ENCODE measurements at places on chromosomes 11 and 22.
A peak's percentile ranks its signal among the peaks of the same experiment; 100 is the strongest.

- no peak for DNase-seq
These were observed 98.0 kb downstream of the SLC36A4 start for GRCh38 chr11:93099806-93100205.

GRCh38 chr22:25775531-25775930 is 33.5 kb downstream of the MYO18B start:
- DNase-seq = no peak

DNA sequence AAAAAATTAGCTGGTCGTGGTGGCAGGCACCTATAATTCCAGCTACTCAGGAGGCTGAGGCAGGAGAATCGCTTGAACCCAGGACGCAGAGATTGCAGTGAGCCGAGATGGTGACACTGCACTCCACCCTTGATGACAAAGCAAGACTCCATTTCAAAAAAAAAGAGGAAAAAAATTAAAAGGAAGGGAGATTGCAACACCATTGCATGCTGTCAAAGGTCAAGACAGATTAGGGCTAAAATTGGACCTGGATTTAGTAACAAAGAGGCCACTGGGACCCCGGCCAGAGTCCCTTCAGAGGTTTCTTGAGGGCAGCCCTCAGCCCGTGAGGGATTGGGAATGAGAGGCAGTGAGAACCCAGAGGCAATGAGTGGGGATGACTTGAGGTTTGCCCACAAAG is 8.2 kb upstream of the MAFF start:
- no peak for DNase-seq

DNA sequence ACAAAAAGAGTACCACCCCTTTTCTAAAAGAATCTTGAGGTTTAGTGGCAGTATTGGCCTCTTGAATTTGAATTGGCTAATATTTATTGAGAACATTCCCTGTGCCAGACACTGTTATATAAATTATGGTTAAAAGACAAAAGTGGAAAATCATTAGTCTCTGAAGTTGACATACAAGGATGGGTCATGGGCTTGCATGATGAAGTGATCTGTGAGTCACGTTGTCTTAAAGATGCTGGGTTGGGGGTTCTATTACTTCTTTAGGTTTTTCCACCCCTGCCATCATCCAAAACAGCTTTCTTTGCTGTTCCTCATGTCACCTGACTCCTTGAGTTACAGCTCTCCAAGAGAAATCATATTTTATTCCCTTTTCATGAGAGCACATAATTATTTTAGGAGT is 85.0 kb downstream of the CD44 start:
- no peak for DNase-seq

- no peak for DNase-seq
These were observed 20.3 kb downstream of the WNT11 start for GRCh38 chr11:76185931-76186401.

DNA sequence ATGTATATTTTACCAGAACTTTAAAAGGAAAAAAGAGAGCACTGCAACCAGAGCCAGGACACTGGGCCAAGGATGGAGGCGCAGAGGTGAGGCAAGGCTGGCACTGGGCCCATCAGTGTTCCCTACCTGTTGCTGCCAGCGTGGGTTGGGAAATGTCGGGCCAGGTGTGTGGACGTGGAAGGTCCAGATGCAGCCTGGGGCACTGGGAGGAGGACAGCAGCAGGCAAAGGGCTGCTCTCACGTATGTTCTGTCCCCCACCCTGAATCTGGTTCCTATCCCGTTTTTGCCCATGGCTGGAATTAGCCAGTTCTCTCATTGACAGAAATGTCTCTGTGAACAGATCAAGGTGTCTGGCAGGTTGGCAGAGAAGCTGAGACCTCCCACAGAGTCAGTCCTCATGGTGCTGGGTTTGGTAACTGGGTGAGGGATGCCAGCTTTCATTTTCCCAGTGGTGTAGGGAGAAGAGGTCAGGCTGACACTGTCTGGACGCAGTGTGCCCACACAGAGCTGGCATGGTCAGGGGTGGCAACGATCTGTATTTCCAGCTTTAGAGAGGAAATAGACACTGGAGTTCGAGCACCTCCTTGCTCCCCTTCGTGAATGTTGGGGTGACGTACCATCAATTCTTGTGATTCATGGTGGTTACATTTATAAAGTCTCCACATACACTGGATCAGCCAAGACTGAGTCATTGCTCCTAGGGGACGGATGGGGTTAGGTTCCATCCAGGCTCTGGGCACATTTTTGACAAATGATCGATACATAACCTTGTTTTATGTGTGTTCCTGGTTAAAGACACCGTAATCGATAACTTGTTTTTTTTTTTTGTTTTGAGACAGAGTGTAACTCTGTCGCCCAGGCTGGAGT is 4.3 kb upstream of the PNPLA3 start:
- no peak for DNase-seq

- no peak for DNase-seq
These were observed 15.9 kb downstream of the CHID1 start for GRCh38 chr11:894575-895201.

DNA sequence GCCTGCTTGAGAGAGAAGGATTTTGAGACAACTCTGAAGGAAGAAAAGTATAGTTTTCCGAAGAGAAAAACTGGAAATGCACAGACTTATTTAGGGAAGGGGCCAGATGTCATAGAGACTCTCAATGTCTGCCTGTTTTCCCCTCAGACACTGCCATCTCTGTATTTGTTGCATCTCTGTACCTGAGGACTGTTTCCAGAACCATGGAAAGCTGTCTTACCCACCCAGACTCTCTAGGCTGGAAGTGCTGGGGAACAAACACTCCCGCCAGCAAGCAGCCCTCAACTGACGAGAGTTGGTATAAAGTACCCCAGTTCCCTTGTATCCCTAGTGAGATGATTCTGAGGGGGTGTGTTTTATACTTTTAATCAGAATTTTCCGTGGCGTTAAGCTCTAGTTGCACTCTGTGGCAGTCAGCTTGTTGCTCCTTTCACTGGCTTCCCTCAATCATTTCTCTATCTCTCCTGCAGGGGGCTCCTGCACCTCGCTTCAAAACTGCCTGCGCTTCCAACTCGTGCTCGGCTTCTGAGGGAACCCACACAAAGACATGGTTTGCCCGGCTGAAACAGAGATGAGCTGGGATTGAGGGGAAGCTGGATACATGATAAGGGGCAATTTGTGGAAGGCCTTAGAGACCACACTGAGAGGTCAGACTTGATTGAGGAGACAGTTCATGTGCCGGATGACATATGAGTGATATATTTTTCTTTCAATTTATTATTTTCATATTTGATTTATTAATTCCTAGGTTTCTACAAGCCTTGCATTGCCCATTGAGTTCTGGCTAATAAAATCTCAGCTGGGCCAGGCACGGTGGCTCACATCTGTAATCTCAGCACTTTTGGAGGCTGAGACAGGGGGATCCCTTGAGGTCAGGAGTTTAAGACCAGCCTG is 36.9 kb upstream of the CLPB start:
- peak; percentile 33 for DNase-seq

GRCh38 chr11:77346906-77347603 is 45.6 kb upstream of the GDPD4 start:
- no peak for DNase-seq

DNA sequence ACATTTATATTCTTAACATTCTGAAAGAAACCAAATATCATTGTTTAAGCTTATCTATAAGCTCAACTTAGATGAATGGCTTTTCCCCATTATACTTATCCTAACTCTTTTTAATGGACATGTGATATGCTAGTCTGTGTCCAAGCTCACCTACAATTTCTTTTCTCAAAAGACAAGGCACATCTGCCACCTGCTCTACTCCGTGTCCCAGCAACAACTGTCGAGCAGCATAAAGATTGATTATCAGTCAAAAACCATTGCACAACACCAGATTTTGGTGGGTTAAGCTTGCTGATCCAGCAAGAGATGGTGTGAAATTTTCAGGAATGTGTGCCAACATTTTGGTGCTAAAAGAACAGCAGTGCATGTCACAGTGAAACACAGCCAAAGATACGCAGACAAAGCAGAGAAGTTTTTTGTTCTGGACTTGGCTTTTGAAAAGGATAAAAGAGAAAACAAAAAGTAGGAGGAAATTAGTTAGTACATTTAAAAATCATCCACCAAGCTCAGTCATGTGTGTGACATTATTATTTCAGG is 65.8 kb downstream of the DCDC1 start:
- DNase-seq = no peak
